Fibroblast of lung (primary cell): ENCODE measurements at places on chromosomes 12 and 14.

DNA sequence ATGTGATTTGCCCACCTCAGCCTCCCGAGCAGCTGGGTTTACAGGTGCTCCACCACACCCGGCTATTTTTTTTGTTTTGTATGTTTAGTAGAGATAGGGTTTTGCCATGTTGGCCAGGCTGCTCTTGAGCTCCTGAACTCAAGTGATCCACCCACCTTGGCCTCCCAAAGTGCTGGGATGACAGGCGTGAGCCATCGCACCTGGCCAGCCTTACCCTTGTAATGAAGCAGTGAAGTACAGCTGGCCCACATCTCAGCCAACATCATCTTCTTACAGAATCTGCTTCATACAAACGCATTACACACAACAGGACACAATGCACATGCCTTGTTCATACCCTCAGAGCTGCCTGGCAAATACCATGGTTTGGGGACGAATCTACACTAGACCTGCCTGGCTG lies 31.3 kb upstream of the CHFR start:
- H3K4me3 ChIP-seq = no peak overlapping the region
- H3K4me1 ChIP-seq = no peaks in the 10 kb centered on the region
- DNase-seq = no peak
- H3K36me3 ChIP-seq = no peaks in the 10 kb centered on the region

GRCh38 chr12:120999191-121000120 lies 16.8 kb downstream of the C12orf43 start:
- no peak overlapping the region for H3K4me3 ChIP-seq
- H3K4me1 ChIP-seq = no peaks in the 10 kb centered on the region
- H3K27ac ChIP-seq = no peak overlapping the region
- peaks cover 4% of the 10 kb centered on the region for H3K27me3 ChIP-seq

- H3K4me1 ChIP-seq = no peaks in the 10 kb centered on the region
- no peak overlapping the region for H3K27ac ChIP-seq
- no peaks in the 10 kb centered on the region for H3K36me3 ChIP-seq
- no peak overlapping the region for H3K4me3 ChIP-seq
- no peak for DNase-seq
These were observed 43.2 kb downstream of the CALM1 start for GRCh38 chr14:90440021-90440451.

- no peaks in the 10 kb centered on the region for H3K27me3 ChIP-seq
- DNase-seq = no peak
- no peak overlapping the region for H3K27ac ChIP-seq
- no peak overlapping the region for H3K4me3 ChIP-seq
- no peaks in the 10 kb centered on the region for H3K36me3 ChIP-seq
These were observed 144.0 kb upstream of the TMPO start for GRCh38 chr12:98371419-98371818.

GRCh38 chr12:80165746-80166145 lies 66.4 kb downstream of the OTOGL start:
- H3K4me1 ChIP-seq = no peaks in the 10 kb centered on the region
- no peak for DNase-seq
- no peak overlapping the region for H3K4me3 ChIP-seq
- no peak overlapping the region for H3K27ac ChIP-seq

DNA sequence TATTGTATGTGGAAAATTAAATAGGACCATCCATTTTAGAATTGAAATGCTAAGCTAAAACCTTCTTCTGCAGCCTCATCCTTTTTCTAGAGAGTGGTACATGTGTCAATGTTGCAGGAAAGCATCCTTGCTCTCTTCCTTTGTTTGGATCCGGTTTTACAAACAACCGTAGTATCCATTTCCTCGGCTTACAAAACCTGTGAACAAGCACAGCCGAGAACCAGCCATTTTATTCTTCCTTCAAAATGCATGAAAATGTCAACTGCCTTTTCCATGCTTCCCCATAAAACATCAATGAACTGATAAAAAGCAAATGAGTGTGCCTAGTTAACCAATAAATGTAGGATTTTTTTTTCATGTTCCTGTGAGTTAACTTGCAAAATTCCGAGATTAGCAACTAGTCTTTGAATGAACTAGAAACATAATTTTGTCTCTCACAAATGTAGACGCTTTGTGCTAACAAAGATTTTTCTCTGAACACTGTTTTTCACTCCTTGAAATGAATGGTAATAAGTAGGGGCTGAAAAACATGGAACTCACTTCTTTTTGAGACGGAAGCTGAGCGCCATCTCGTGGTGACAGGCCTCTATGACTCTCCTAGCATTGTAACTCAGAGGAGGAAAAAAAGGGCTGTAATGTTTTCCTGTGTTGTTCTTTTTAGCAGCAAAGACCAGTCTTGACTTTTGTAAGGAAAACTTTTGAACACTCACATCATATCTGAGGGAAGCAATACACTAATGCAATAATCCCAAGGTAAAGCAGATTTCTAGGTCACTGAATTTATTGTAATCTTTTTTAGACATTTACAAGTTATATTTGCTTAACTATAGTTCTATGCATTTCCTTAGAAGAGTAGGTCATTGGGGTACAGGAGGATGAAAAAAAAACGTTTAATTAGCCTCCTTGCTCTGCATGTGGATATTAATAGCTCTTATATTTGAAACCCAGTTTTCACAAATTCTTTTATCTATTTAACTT lies 157.4 kb upstream of the FOXG1 start:
- H3K4me1 ChIP-seq = no peaks in the 10 kb centered on the region
- H3K27ac ChIP-seq = no peak overlapping the region
- peak; percentile 56 for DNase-seq
- no peaks in the 10 kb centered on the region for H3K27me3 ChIP-seq
- H3K4me3 ChIP-seq = no peak overlapping the region

DNA sequence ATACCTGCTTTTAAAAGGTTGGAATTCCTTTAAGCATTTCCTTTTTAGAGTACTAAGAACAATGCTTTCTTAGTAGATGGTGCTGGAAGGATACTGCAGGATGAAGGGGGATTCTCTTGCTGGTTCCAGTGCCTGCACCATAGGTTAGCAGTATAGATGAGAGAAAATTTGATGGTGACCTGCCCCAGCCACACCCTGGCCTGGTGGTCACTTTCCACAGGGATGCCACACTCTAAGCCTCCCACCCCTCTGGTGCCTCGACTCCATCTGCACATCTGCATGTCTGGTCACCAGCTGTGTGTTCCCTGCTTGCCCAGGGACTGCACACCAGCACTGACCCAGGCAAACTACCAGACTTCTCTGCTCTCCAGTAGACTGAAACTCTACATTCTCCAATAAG lies 19.1 kb downstream of the SLC2A3 start:
- H3K36me3 ChIP-seq = peaks cover 2% of the 10 kb centered on the region
- no peak for DNase-seq
- H3K4me3 ChIP-seq = no peak overlapping the region
- no peaks in the 10 kb centered on the region for H3K4me1 ChIP-seq
- H3K27ac ChIP-seq = no peak overlapping the region
- H3K27me3 ChIP-seq = no peaks in the 10 kb centered on the region
